Posterior cingulate gyrus (tissue), 11 donors: ENCODE measurements at places on chromosomes 1 and 21.

DNA sequence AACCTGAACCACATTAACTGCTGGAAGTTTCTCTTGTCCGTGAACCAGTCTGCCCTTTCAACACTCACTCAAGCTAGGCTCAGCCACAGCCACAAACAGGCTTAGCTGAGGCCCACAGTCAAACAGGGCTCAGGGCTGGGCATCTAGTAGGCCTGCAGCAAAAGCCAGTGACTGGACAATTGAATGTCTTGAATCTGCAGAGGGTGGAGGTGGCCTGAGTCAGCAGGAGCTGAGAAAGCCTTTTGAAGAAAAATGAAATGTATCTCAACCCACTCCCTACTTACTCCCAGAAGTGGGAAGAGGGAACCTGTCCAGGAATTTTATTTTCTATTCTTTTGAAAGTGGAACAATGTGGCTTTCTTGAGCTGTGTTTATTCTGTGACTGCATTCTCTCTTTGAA lies 95.4 kb downstream of the PTPRU start:
- no peak for DNase-seq

GRCh38 chr1:81560629-81561028 lies 240.1 kb upstream of the ADGRL2 start:
- no peak for DNase-seq

GRCh38 chr1:173049322-173049633 lies 1.5 kb downstream of the TNFSF18 start:
- no peak for DNase-seq

DNA sequence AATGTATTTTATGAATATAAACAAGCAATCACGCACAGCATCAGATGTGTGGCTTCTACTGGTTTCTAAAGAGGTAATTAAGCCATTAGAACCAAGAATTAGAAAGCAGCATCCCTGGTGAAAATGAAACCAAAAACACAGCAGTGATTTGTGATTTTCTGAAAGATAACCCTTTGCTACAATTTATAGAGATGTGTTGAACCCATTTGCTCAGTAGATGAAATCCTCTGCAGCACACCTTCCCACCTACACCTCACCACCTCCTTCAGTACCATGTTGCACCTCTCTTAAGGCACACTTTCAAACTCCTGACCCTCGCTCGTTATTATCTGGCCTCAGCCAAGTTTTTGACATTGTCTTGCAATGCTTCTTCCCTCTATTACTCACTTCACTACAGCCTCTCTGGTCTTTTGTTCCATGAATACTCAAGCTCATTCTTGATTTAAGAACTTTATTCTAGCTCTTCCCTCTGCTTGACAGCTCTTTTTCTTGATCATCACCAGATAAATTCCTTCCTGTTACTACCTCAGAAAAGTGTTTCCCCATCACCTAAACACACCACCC lies 38.6 kb downstream of the NSL1 start:
- no peak for DNase-seq

DNA sequence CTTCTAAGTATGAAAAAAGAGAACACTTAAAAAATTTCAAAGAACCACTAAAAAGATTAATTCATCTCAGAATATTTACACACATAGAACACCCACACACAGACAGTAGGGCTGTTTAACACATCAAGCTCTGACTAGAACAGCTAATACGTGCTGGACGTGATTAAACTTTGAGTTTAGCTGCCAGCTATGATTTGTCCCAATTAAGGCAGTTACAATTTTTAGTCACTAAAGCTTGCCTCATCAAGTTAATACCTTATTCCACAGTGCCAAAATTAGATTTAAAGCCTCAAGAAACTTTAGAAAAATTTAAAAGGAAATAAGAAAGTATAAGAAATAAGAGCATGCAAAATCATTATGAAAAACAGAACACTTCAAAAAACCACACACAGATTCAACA lies 18.9 kb downstream of the SLC16A1 start:
- no peak for DNase-seq

DNA sequence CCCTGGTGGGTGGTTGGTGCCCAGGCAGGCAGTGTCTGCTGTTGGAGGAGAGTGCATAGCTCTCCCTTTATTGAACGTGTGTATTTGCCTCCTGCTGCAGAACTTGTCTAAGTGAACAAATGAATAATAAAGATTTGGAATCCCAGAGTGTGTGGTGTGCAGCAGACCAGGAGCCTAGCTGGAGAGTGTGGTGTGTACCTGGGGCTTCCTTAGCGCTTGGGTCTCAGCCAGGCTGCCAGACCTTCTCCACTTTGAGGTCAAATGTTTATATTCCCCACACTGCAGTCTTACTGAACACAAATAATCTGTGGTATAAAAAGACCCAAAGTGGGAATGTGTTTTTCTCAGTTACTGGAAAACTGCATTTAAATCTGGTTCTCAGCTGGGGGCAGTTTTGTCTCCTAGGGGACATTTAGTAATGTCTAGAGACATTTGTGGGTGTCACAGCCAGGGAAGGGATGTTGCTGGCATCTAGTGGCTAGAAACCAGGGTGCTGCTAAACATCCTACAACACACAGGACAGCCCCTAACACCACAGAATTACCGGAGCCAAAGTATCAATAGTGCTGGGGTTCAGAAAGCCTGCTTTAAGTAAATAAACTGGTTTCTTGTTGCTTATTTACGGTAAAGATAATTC lies 23.6 kb downstream of the SLC37A1 start:
- DNase-seq: no peak

DNA sequence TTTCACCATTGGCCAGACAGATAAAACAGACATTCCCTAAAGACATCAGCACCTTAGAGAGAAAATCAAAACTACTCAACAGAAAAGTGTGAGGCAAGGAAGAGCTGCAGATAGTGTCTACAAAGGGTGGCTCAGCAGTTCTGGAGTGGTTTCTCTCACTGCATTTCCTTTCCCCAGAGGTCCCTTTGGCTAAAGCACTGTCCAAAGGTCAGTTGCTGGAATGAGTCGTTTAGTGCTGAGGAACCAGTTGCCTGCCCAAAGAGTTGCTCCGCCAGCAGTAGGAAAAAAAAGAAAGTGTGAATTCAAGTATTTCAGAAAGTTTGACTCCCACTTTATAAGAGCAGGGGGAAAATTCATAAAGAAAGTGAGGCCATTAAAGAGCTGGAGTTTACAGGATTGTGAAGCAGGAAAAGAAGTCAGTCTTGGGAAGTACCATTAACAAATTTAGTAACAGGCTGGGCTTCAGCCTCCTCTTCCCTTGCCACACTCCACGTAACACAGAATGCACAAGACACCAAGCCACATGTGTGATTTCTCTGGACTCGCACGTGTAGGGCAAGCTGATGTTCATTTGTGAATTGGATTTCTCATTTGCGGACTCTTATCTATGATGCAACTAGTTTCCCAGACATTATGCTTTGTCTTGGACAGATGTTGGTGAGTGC lies 122.2 kb downstream of the RUNX1 start:
- no peak for DNase-seq

DNA sequence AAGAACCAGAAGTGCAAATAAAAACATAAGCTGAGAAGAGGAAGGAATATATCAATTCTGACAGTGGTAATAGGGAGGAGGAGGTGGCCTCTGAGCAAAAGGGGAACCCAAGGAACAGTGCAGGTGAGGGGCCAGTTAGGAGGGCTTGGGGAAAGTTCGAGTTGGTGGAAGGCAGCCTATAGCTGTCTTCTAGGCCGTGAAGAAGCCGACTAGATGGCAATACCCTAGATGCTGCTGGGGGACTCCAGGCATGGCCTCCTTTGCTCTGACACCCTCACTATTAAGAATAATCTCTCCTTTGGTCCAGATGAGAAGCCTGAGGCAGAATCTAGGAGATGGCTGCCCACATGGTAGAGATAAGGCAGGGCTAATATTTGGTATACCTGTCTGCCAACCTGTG lies 351.1 kb upstream of the PLXNA2 start:
- no peak for DNase-seq

DNA sequence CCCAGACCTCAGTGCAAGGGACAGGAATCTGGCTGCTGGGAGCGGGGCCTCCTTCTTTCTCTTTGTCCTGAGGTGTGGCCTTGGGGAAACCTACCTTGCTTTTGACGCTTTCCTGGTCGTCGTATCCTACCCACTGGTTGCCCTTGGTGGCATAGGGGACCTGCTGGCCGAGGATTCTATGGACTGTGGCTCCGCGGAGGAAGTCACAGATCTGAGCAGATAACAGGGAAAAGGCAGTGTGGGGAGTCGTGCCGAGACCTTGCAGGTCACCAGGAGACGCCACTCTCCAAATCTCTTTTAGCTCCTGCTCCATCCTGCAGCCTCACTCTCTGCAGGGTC lies 4.0 kb upstream of the MYBPH start:
- no peak for DNase-seq

GRCh38 chr1:19563324-19564097 lies 78.2 kb upstream of the CAPZB start:
- peak; percentile 12 for DNase-seq

DNA sequence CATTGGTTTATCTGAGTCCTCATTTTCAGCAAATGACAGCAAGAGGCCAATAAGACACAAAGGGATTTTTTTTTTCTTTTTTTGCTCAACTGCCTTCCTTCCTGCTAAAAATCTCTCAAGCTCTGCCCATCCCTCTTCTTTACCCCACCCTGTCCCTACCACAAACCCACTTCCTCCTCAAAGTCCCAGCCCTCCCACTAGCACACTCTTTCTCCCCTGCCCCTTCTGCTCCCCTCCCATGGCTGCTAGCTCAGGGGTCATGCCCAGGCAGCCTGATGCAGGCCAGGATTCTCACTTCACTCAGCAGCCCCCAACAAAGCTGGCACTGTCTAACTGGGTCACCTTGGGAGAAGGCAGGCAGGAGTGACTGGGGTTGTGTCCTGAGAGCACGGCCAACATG lies 28.8 kb upstream of the PPP2R5A start:
- DNase-seq: no peak

- DNase-seq: no peak
Observed at GRCh38 chr21:46351476-46352163, 27.7 kb downstream of the PCNT start.

- DNase-seq: no peak
Observed at GRCh38 chr1:68198752-68199151, 33.6 kb downstream of the WLS start.

DNA sequence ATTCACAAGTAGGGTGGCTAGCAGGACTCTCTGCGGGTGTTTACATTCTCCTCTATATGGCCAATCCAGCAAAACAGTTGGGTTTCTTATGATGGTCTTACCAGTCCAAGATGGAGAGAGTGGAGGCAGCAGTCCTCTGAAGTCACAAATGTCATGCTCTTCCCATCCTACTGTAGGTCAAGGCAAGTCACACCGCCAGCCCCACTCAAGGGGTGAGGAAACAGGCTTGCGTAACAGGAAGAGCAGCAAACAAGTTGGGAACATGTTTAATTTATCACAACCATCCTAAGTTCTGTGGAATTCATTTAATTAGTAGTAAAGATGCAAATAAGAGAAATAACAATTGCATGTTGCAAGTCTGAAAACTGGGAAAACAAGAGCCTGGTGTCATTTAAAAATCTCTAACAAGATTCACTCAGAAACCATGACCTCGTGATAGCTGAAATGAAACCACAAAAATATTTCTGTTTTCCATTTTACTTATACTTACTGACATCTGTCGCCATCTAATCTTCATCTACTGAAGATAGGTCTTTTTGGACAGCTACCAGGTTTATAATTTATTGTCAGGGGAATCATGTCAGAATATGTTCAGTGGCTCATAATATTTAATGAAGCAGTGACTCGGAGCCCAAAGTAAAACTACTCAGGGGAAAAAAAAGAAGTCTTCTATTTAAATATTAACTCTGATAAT lies 349.1 kb upstream of the FMN2 start:
- DNase-seq: no peak

GRCh38 chr1:24216276-24217074 lies 29.4 kb upstream of the IFNLR1 start:
- DNase-seq: no peak

DNA sequence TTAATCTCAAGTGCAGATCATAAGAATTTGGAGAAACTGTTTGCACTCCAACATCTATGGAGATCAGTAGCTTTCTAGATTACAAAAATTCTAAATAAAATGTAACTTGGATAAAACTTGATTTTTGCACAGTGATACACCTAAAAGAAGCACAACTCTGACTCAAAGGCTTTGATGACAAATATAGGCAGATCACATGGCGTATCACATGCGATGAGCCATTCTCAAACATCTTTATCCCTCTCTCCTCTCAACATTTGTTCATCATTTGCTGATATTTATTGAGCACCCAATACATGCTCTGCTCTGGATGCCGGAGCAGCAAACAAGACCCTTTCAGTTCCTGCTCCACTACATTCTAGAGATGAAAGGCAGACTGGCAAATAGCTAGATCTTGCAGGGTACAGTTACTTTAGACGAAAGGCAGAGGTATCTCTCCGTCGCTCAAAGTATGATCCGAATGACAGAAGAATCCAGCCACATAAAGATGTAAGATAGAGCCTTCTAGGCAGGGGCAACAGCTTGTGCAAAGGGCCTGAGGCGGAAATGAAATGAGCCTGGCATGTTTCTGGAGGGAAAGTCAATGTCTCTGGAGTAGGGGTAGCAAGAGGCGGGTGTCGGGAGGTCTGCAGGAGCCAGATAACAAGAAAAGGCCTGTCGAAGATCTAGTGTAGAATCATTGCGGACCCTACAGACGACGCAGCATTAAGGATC lies 145.8 kb upstream of the ERRFI1 start:
- DNase-seq: no peak

GRCh38 chr1:48924099-48924498 lies 147.4 kb upstream of the BEND5 start:
- no peak for DNase-seq

DNA sequence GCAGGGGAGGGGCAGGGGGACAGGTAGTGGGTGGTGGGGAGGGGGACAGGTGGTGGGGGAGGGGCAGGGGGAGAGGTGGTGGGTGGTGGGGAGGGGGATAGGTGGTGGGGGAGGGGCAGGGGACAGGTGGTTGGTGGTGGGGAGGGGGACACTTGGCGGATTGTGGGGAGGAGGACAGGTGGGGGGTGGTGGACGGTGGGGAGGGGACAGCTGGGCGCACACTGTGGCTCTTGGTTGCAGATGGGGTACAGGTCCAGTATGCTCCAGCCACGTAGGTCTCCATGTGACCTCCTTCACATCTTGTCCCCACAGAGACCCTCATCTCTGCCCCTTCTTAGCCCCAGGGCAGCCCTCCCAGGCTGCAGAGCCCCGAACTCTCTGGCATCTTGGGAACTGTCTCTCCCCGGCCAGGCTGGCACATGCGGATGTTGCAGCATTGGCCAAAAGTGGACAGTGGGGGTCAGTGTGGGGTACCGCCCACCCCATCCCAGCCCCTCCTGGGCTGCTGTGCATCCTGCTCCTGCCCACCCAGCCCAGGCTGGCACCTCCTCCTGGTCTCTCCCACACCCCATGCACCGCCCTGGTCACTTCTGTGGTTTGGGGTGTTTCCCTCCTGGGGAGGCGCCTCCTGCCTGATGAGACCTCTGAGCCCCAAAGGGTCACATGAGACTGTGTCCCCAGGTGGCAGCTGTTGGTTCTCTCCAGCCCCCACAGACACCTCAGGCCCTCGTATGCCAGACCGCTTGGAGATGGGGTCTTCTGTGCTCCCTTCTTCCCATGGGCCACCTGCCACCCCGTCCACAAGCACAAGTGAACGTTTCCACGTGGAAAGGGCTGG lies 7.6 kb upstream of the SLC19A1 start:
- DNase-seq: no peak

DNA sequence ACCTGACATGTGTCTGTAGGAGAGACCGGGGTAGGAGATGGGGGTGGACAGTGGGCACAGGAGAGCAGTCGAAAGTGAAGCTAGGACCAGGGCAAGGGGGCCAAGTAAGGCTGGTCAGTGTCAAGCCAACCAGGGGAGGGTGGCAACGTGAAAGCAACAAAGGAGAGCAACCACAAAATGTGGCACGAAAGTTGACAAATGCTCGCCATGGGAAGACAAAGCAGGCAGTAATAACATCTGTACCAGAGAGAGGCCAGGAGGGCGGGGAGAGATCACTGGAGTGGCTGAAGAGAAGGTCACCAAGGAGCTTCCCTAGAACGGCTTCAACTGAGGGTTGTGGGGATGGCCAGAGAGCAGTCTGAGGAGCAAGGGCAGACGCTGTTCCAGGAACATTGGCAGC lies 17.0 kb downstream of the QSOX1 start:
- DNase-seq: no peak
